Ovary (tissue), 10 donors: ENCODE measurements at places on chromosomes 7 and 10.

GRCh38 chr10:107847620-107848019 is 683.1 kb upstream of the SORCS1 start:
- no peaks in the 10 kb centered on the region for H3K27me3 ChIP-seq
- no peaks in the 10 kb centered on the region for H3K4me1 ChIP-seq
- H3K27ac ChIP-seq: no peak overlapping the region
- H3K36me3 ChIP-seq: no peaks in the 10 kb centered on the region

DNA sequence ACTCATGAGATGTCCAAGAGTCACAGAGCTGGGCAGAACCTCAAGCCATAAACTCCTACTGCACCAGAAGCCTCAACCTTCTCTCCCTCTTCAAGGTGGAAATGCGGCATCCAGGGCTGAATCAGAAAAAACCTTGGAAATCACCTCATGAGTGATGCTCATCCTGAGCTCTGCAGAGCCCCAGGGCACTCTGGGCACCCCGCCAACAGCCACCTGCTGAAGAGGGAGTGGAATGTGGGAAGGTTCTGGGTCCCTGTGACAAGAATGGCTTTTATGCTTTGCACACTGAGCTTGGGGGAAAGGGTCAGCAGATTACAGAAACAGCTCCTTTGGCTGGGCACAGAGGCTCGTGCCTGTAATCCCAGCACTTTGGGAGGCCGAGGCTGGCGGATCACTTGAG is 18.8 kb downstream of the NUDT1 start:
- H3K27ac ChIP-seq: no peak overlapping the region
- H3K4me1 ChIP-seq: no peaks in the 10 kb centered on the region
- H3K27me3 ChIP-seq: no peaks in the 10 kb centered on the region
- H3K4me3 ChIP-seq: no peak overlapping the region
- H3K36me3 ChIP-seq: no peaks in the 10 kb centered on the region
- DNase-seq: no peak

GRCh38 chr7:116675812-116676355 is 3.9 kb downstream of the MET start:
- no peak for DNase-seq
- H3K27me3 ChIP-seq: no peaks in the 10 kb centered on the region
- peaks cover 1% of the 10 kb centered on the region for H3K4me1 ChIP-seq
- no peak overlapping the region for H3K27ac ChIP-seq

DNA sequence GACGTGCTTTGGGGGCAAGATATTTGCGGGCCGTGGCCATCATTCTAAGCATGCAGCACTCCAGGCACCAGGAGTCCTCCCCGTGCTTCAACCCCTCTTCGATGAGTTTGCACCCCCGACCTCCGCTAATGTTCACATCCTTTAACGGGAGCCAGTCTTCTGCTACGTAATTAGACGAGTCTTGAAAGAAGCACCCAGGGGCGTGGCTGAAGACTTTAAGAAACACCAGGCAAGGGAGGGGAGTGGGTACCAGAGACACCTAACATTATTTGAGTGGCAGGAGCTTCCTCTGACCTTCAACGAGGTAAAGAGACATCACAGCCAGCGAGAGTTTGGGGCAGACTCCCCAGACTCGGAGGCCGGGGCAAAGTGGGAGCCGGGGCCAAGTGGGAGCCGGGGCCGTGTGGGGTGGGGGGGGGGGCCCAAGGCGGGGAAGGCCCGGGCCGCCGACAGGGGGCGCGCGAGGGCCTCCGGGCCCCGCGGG is 31.1 kb upstream of the TOMM7 start:
- H3K4me1 ChIP-seq: peaks cover 6% of the 10 kb centered on the region
- peak overlapping the region; percentile 78 for H3K27ac ChIP-seq
- no peaks in the 10 kb centered on the region for H3K27me3 ChIP-seq
- no peak for DNase-seq
- peak overlapping the region; percentile 61 for H3K4me3 ChIP-seq
- no peaks in the 10 kb centered on the region for H3K36me3 ChIP-seq

DNA sequence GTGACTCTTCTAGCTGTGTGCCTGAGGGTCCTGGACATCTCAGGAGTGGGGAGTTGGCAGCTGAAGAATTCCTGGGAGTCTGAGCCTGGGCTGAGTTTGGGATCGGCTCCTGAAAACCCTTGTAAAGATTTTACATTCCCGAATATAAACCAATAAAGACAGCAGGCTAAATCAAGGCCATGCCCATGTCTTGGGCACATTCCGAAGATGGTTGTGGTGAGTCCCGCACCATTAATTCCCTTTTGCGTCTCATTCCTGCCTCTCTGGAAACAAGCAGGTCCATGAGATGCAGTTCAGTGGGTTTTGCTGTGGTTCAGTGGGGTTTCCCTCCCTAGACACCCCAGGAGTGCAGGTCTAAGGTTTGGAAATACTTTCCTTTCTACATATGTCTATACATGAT is 90.9 kb downstream of the COL26A1 start:
- no peak for DNase-seq
- no peak overlapping the region for H3K4me3 ChIP-seq
- no peaks in the 10 kb centered on the region for H3K4me1 ChIP-seq
- H3K27me3 ChIP-seq: no peaks in the 10 kb centered on the region
- H3K36me3 ChIP-seq: no peaks in the 10 kb centered on the region
- H3K27ac ChIP-seq: no peak overlapping the region

- H3K27me3 ChIP-seq: no peaks in the 10 kb centered on the region
- DNase-seq: no peak
- no peak overlapping the region for H3K27ac ChIP-seq
- no peaks in the 10 kb centered on the region for H3K36me3 ChIP-seq
- H3K4me1 ChIP-seq: no peaks in the 10 kb centered on the region
Observed at GRCh38 chr10:119775529-119775928, 49.7 kb downstream of the INPP5F start.

DNA sequence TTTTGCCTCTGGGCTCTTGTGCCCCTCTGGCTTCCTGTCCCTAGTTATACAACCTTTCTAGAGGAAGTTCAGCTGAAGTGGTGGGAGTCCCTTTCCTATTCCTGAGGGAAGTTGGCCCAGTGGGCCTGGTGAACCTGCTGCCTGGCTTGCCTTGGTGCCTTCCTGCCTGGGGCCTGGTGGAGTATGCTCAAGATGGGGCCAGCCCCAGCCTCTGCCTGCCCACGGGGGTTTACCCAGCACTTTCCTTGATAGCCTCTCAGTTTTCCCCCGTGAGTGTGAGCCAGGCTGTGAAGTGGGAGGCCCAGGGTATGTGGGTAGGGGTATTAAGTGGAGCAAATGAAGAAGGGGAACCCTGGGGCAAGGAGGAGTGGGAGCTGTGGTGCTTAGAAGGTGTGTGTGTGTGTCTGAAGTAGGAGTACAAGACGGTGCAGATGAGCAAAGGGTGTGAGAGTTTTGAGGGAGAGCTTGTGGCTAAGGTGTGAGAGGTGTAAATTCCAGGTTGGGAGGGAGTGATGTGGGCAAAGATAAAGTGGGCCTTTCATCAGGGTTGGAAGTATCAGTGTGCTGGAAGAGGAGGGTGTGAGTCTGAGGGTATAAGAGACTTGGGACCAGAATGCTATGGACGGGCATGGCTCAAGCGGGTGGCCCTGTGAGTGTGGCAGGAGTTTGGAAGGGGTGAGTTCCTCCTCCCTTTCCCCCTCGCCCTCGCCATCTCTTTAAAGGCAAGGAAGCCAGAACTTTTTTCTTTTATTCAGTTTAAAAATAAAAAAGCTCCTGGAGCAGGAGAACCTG is 10.9 kb upstream of the PAX2 start:
- no peaks in the 10 kb centered on the region for H3K36me3 ChIP-seq
- peaks cover 2% of the 10 kb centered on the region for H3K4me1 ChIP-seq
- H3K4me3 ChIP-seq: no peak overlapping the region
- H3K27ac ChIP-seq: no peak overlapping the region
- no peak for DNase-seq
- no peaks in the 10 kb centered on the region for H3K27me3 ChIP-seq

DNA sequence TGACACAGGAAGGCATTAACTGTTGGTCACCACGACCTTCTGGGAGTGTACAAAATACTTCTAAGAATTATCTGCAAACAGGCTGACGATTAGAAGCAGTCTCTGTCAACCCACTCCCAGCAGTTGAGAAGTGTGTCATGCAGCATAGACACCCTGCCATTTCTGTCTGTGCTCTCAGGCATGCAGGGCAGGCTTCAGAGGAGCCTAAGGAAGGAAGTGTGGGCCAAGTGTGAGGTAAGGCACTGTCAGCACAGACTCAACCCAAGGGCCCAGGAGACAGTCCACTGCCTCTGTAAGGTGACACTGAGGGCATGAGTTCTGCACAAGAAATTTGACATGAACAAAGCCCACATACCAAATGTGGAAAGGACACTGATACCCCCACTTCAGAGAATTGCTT is 109.0 kb upstream of the VIPR2 start:
- H3K4me1 ChIP-seq: no peaks in the 10 kb centered on the region
- H3K36me3 ChIP-seq: no peaks in the 10 kb centered on the region
- no peaks in the 10 kb centered on the region for H3K27me3 ChIP-seq
- no peak overlapping the region for H3K4me3 ChIP-seq
- DNase-seq: no peak
- H3K27ac ChIP-seq: no peak overlapping the region

DNA sequence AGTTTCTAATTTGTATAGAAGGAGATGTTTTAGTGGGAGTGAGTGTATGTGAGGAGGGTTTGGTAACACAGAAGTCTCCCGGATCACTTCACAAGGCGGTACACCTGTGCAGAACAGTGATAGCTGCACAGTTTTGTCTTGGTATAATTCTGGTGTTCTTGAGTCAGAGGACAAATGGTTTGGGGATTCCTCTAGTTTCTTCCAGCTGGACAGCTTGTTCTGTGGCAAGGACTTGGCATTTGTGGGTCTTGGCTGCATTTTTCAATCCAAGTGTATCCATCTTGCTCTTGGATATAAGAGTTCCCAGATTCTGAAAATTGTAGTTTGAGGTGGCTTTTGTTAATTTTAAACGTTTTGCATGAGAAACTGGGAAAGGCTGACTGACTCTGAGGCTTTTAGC is 135.7 kb downstream of the AHR start:
- no peak overlapping the region for H3K27ac ChIP-seq
- no peaks in the 10 kb centered on the region for H3K27me3 ChIP-seq
- DNase-seq: no peak
- no peak overlapping the region for H3K4me3 ChIP-seq

GRCh38 chr10:122877264-122877663 is 2.1 kb downstream of the FAM24B start:
- H3K27ac ChIP-seq: no peak overlapping the region
- no peaks in the 10 kb centered on the region for H3K27me3 ChIP-seq
- DNase-seq: no peak
- peaks cover 2% of the 10 kb centered on the region for H3K4me1 ChIP-seq
- H3K4me3 ChIP-seq: no peak overlapping the region

DNA sequence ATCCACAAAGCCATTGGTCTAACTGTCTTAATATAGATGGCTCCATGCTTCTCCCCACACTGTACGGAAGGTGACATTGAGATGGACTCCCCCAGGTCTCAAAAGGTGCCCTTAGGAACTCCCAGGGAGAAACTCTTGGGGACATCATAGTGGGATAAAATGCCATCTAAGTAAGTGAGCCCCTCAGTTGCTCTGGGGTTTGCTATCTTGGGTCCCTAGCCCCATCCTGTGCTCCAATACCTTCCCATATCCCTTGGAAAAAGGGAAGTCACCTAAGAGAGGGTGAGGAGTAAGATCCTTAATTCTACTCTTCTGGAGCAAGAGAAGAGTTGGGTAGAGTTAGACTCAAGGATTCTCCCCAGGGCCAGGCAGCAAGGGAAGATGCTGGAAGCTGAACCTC is 7.9 kb downstream of the PRRT4 start:
- H3K4me1 ChIP-seq: peaks cover 2% of the 10 kb centered on the region
- no peak for DNase-seq
- H3K27ac ChIP-seq: no peak overlapping the region

- no peaks in the 10 kb centered on the region for H3K27me3 ChIP-seq
- H3K4me1 ChIP-seq: peaks cover 9% of the 10 kb centered on the region
- no peak overlapping the region for H3K4me3 ChIP-seq
- no peak overlapping the region for H3K27ac ChIP-seq
- peak; percentile 38 for DNase-seq
Observed at GRCh38 chr7:56097700-56098099, 4.9 kb upstream of the PHKG1 start.

- no peak overlapping the region for H3K27ac ChIP-seq
- no peaks in the 10 kb centered on the region for H3K27me3 ChIP-seq
- H3K4me3 ChIP-seq: no peak overlapping the region
Observed at GRCh38 chr10:14126697-14127440, 203.9 kb downstream of the FRMD4A start.

- DNase-seq: no peak
- H3K27me3 ChIP-seq: no peaks in the 10 kb centered on the region
- no peaks in the 10 kb centered on the region for H3K4me1 ChIP-seq
- H3K36me3 ChIP-seq: no peaks in the 10 kb centered on the region
Observed at GRCh38 chr10:70096705-70097420, 35.8 kb downstream of the AIFM2 start.

- no peak overlapping the region for H3K4me3 ChIP-seq
- peak; percentile 9 for DNase-seq
- H3K36me3 ChIP-seq: no peaks in the 10 kb centered on the region
- H3K27me3 ChIP-seq: no peaks in the 10 kb centered on the region
- H3K27ac ChIP-seq: no peak overlapping the region
Observed at GRCh38 chr10:43230909-43231522, 35.8 kb downstream of the RASGEF1A start.
